ENCODE measurements at places on chromosomes 16 and 17.

DNA sequence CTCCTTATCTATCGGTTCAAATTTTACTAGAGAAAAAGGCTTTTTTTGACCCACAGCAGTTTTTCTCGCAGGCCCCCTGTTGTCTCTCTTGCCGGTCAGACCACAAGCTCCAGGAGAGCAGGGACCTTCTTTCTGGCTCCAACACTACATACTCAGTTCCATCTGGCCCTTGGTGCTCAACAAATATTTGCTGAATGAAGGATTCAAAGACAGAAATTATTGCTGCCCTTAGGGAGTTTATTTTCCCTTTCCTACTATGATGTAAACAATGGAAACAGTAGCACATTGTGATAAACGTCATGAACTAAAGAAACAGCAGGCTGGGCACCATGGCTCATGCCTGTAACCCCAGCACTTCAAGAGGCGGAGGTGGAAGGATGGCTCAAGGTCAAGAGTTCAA is 59.0 kb upstream of the ATP2A3 start:
- no peak for DNase-seq

- no peak for DNase-seq
Measured at GRCh38 chr17:83010206-83011200, 68.9 kb upstream of the METRNL start.

GRCh38 chr16:83409347-83409746 is 398.4 kb upstream of the HSBP1 start:
- no peak for DNase-seq

DNA sequence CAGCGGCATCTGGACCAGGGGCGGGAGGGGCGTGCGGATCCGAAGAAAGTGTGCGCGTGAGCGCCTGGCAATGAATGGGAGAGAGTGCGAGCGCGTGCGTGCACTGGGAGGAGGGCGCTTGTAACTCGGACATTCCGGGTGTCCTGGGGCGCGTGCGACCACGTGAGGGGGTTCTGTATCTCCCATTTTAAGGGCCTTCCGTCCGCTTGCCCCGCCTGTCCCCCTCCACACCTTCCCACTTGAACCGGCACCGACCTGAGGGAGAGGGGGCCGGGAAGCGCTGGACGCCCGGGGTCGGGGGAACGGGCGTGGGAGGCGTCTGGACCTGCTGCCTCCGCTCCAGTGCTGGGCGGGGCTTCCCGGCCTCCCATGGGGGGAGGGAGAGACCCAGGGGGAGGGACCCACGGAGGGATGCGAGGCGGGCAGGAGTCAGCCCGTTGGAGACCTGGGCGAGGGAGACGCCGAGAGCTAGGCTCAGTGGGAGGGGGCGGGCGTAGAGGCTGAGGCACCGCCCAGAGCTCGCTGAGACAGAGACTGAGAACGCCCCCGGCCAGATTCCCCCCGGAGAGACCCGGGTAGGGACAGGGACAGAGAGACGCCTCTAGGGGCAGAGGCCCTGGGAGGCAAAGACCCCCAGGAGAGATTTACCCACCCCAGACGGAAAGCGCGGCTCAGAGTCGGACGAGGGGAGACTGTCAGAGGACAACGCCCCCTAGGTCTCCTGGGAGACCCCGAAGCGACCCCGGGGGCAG is at the start of gene KREMEN2:
TSS of gene KREMEN2 (plus strand) at position 553 of the 752 bp plus-strand sequence. CDS start 246 bp downstream, outside the sequence.
- DNase-seq = no peak

- DNase-seq = no peak
Measured at GRCh38 chr16:88904676-88905365, 38.4 kb upstream of the PABPN1L start.

GRCh38 chr17:83083368-83084201 is 4.2 kb downstream of the METRNL start:
- no peak for DNase-seq

DNA sequence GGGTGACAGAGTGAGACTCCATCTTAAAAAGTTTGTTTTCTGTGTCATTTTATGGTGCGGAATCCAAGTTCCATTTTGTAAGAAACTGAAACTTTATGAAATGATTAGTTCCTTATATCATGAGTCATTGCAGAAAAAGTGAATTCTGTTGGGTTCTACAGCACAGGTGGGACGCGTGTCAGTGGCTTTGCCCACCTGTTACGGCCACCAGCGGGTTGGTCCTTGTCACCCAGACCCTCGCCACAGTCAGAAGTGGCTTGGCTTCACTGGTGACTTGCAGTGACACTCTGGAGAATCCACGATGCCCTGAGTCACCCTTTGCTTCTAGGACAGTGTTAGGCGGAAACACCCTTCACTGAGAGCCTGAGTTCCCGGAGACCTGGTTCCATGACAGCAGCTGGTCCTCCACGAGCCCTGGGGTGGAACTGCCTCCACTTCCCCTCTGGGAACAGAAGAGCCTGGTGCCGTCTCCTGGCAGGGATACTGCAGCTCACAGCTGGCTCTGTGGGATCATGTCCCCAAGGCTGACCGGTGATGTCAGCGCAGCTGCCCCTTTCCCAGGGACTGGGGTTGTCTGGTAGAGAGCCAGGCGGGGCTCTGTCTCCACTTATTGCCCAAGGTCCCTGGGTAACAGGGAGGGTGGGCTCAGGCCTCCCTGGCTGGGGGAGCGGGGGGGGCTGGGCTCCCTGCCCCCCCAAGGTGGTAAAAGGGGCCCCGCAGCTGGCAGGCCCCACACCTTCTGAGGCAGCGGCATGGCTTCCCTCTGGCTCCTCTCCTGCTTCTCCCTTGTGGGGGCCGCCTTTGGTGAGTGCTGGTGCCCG is at the start of gene CTRB1:
TSS of gene CTRB1 (plus strand) at position 733 of the 821 bp plus-strand sequence. CDS start at position 753, 20 bp downstream.
- DNase-seq = no peak

- DNase-seq = no peak
Measured at GRCh38 chr16:5000573-5001001, 33.1 kb downstream of the NAGPA start.

DNA sequence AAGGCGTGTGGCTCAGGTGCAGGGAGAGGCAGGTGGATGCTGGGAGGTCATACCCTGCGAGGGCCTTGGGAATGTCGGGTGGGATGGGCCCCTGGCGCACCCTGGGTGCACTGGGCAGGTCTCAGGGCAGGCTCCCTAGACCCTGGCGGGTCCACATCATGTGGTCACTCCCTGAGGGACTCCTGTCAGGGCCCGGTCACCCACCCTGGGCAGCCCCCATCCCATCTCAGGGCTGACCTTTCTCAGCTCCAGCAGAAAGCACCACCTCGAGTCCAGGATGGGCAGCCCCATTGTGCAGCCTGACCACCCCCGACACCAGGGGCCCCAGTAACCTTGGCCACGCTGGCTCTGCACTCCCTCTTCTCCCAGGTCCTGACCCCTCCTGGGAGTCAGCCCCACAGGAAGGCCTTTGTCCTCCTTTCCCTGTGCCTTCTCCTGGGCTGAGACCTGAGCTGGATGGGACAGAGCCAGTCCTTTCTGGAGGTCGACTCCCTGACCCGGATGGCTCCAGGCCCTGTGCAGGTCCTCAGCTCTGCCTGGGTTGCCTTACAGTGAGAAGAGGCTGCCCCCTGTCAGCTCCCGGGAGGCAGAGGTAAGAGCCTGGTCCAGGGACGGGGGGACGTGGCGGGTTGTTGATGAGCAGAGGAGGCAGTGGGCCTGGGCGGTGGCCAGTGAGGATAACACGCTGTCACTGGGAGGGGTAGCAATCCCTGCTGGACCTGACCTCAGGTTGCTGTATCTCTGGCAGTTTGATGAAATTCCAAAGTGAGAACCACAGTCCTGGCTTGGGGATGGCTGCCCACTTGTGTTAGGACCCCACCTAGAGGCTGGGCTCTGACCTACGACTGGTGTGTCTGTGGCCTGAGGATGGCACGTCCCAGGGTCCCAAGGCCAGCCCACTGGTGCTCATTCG is 77.9 kb downstream of the GOSR1 start:
- DNase-seq = no peak

DNA sequence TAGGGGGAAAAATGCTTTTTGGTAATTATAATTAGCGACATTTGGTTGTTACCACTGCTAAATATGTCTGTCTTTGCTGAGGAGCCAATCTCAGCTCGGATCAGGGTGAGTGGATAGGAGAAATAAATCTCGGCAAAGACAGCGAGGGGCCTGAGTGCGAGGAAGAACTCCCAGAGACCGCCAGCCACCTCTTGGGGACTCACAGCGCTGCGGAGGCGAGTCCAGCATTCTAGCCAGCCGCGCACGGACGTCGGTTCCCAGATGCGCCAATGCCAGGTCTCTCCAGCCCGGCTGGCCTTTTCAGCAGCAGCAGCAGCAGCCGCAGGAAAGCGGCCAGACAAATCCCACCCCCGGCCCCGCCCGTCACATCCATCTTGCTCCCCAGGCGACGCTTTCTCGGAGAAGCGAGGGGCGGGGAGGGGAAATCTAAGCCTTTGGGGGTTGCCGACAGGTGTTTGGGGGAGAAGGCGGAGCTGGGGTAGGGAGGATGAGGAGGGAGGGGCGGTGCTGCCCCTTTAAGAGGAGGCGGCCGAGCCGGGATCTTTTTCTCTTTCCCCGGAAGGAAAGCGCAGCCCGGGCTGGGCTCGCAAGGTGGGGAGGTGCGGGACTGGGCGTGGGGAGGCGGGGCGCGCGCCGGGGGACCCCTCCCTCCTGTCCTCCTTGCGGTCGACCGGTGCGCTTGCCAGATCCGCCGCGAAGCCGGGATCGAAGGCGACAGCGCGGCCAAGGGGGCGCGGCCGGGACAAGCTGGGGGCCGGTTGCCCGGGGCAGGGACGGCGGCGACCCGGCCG is at the start of gene ITGA3:
TSS of gene ITGA3 (plus strand) at position 685 of the 791 bp plus-strand sequence. CDS start 330 bp downstream, outside the sequence.
- DNase-seq = peak; percentile 56

DNA sequence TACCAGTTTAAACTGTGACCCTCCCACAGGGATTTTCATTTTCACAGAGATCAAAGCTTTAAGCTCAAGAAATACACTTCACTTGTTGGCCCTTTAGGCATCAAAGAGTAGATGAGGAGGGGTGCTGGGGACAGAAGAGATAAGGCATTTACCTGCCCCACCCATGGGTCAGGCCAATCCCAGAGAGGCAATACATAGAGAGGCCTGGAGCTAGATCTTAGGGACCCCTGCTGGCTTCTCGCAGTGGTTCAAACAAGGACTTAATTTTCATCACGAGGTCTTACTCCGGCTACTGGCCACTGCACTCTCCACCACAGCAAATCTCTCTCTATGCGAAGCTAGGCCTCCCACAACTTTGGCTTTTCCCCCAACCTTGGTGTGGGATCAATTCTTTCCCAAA is 46.6 kb downstream of the NOG start:
- no peak for DNase-seq

DNA sequence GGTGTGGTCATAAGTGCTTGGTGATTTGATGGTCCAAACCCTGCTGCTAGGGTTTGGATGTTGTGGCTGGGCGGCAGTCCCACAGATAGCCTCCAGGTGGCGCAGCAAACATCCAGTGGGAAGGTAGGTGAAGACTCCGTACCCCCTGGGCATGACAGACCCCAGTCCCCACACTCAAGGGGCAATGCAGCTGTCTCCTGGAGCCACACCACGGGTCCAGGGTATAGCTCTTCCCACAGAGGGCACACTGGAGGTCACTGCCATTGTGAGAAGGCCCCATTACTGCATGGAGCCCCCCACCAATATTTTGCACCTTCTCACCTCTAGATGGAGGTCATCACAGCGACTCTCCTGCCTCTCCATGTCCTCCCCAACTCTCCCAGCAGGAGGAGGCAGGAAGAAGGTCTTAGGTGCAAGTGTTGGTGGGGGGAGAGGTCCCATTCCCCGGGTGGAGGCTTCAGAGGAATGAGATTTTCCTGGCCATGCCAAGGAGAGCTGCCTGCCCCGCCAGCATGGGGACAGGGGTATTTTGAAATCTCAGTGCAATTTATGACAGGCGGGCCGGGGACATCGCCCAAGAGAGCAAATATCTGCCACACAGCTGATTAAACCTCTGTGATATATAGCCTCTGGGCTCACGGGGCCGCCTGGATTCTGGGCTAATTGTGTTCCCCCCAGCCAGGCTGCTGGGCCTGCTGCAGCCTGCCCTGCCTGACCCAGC is 17.1 kb upstream of the C17orf113 start:
- peak; percentile 58 for DNase-seq

DNA sequence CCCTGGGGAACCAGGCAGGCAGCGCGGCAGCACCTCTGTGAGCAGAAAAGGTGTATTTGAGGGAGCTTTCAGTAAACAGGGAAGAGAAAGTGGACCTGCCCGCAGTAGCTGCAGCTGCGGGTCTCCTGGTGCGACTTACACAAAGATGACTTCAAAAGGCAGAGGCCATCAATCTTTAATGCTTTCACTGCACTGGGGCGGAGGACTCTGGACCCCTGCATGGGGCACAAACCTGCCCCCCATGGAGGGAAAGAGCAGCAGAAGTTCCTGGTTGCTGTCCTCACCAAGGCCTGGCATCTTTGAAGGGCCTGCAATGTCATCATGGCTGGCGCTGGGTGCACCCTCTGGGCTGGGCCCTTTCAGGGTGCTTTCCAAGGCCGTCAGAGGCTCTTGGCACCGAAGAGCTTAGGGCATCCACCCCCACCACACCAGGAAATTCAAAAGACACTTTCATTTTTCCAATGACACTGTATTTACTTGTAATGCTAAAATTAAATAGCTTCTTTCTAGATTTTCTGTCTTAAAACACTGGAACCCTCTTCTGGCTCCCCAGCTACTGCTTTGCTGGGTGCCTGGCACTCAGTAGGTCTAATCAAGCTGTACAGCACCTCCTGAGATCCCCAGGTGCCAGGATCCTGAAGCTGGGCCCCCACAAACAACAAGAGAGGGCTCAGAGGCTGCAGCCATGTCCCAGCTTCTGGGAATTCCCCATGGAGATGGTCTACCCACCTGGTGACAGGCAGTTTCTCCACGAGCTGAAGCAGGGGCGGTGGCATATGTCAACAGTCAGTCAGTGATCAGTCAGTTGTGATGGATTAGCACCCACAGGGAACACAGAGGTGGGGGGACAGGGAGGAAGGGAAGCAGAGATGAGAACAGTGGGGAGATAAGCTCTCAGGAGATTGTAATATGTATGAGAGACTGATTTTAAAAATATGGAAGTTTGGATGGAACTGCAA is 2.1 kb upstream of the CACNG1 start:
- no peak for DNase-seq

DNA sequence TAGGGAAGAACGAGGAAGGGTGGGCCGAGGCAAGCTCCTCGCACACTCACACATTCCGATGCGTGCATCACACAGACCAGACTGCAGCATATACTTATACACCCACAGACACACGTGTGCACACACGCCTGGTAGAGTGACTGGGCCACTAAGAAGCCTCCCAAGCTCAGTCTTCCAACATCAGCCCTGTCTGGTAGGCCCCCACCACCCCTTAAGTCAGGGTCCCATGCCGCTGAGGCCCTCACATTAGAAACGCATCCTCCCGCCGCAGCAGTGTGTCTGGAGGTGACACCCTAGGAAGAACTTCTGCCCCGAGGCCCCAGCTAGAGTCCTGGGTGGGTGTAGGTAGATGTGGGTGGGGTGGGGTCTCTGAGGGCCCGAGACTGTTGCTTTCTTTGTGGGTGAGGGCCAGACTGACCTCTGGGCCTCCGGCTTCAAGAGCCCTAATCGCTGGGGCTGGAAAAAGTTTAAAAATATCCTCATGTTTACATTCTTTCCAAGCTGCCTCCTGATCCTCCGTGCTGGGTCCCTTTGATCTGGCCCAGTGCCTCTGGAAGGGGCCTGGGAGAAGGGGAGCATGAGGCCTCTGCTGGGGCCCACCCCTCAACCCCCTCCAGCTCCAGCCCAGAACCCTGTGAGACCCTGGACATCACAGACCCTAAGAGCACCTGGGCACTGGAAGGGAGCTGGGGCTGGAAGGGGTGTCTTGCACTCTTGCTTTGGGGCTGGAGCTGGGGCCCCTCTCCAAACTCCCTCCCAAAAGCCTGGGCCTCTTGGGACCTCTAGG is 13.6 kb downstream of the CDH16 start:
- DNase-seq = no peak

All from activated T-helper 2 cell treated with anti-CD3 and anti-CD28 coated beads, Interferon-gamma antibody, Interleukin-2, Interleukin-4, amounts not matched to agents 10 μg/mL and 5 μg/mL and 100 μg/mL, durations not matched to agents 14 hours and 24 hours and 36 hours (primary cell).